Kidney (tissue), 22 donors: ENCODE measurements at places on chromosomes 6 and 20. TPM values are rescaled to one million over a fixed set of nuclear protein-coding genes. Genes with fewer than 3 reads are reported as not detected.

DNA sequence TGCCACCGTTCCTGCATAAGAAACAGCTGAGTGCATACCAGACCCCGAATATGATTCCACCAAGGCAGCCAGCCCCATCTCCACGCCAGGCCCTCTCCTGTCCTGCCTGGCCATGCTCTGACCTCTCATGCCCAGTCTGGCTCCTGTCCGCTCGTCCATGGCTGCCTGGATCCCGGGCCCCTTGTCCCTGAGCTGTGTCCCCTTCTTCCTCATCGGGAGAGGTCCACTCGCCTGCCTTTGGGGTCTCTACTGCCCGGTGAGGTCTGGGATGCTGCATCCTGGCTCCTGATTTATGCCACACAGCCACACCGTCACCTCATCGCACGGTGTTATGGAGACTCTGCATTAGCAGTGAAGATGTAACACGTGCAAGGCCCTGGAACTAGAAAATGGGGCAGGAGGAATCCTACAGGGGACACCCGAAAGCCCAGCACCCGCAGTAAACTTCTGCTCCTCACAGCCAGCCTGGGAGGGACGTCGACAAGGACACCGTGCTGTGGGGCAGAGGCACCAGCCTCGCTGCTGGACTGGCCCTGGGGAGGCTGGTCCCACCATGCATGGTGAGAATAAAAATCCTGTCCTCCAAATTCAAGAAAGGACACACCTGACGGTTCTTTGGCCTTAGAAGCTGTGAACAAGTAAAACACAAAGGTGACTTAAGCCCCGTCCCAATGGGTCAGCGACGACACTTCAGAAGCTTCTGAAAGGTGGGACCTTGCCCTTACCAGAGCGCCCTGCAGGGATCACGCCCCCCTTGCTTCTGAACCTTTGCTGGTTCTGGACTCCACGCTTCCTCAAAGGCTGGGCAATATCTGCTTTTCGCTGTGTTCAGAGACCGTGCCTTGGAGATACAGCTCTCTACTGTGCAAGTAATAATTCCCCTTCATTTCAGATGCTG, 103.0 kb downstream of the DLL1 start:
- DNase-seq: no peak

GRCh38 chr20:48995589-48995988, 50.5 kb upstream of the CSE1L start:
- DNase-seq: no peak

DNA sequence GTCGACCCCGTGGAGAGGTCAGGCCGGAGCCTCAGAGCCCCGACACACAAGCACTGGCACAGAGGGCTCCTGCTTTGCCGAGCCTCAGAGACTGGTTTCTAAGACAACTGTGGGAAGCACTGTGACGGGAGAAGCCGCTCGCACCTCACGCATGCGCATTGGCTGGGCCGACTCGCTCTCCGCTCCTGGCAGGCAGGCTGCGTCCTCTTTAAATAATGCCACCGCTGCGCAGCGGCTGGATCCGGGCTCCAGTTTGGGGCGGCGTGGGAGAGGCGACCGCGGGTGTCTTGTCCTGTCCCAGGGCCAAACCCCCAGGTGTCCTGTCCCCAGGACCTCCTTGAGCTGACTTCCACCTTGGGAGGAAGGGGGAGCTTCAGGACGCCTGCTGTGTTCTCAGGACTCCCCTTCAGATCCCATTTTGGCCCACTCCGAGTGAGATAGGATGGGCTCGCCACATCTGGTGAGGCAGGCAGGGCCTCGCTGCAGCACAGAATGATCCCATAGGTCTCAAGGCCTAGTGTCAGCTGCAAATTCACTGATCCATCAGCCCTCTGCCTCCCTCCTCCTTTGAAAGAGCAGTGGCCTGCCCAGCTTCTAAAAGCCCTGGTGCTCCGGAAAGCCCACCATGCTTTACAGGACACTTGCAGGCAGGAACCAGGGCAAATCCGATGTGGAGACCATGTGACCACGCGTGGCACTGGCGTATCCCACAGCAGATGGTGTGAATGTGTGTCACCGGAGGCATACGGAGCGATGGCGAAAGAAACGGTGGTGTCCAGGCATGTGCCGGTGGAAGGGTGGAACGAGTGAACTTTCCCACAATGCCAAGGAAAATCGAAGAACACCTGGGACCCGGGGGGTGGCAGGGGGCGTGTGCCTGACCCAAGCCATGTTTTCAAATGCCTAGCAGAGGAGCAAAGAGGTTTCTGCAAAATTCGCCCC, 169.3 kb upstream of the ZNF337 start:
- DNase-seq: peak; percentile 93

DNA sequence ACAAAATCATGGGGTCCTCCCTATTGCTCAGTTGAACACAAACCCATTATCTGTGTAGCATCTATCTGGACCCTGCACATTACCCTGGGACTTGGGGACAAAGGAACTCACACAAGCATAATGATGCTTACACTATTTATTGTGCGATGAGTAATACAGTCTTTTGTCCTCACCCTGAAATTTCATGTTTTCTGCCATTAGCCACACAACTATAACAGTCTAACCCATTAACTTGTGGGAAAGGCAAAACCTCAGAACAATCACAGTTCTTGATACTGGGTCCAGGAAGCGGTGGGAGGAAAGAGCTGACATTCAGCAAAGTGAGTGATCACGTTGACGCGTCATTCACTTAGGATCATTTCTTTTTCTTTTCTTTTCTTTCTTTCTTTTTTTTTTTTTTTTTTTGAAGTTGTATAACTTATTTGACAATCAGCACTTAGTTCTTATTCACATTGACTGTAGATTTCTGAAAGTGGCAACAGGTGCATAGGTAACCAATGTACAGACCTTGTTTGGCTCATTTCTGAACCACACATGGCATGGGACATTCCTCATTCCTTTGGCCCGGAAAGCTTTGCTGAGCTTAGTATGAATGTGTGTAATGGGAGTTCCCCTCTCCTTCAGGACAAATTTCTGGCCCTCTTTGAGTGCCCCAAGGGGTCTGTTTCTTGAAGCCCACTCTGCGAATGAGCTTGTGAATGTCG, 94.8 kb upstream of the CNKSR3 start:
- no peak for DNase-seq

Gene GPR6
- polyA plus RNA-seq: not detected
